Stimulated activated CD4-positive, alpha-beta T cell treated with anti-CD3 and anti-CD28 coated beads, Interleukin-2, amount 100 ng/mL, for 4 hours (primary cell): ENCODE measurements at places on chromosomes 2 and 18.

GRCh38 chr18:11268741-11269233 is 119.4 kb upstream of the PIEZO2 start:
- no peak for DNase-seq

DNA sequence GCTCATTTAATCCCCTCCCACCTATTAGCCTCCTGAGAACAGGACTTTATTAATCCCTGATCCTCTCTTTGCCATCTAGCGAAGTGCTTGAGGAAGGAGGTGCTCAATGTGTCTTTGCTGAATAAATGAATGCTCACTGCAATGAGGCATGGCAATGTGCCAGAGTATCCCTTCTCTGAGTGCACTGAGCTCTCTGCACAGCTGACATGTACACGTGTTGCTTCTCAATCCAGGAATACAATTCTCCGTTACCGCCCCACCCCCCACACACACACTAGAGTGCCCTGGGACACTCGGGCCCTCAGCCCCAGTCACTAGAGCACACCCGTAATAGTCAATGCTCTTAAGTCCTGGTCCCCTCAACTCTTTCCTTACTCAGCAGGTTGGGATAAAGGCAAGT is 41.4 kb downstream of the FAM178B start:
- no peak for DNase-seq

DNA sequence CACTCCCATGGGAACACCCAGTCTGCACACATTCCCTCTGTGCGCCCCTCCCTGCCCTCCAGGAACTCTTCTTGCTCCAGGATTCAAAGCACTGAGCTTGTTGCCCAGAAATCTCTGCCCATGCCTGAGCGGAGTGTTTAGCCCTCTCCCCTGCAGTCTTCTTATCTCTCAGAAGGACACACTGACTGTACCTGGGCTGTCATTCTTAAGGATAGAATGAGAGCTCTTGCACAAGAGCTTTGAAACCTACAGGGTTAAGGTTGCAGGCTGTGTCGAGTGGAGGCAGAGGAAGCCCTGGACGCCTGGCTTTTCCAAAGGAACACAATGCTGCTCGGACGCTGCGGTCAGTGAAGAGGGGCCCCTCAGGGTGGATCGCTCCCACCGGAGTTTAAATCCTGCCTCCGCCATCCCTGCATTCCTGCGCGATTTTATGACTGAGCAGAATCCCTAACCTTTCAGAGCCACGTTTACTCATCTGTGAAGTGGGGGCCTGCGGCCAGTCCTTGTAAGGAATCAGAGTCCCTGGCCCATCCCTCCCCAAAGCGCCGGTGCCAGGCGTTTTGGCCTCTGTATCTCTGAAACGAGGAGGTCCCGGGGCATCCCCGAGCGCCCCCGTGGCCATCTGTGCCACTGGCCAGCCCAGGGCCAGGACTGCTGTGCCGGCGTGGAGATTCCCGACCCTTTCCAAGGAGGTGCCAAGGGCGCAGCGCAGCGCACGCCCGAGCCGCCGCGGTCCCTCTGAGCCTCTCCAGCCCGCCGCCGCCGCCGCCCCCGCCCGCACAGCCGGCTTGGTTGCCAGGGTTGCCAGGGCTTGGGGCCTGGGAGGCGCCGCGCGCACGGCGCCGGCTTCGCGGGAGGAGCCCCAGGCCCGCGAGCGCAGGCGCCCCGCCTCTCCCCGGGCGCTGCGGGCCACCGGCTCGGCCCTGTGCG is 58.9 kb downstream of the FAM168B start:
- DNase-seq: peak; percentile 12

- DNase-seq: no peak
Observed at GRCh38 chr2:210964141-210964764, 407.9 kb downstream of the CPS1 start.

GRCh38 chr18:12305930-12306629 is 2.0 kb upstream of the TUBB6 start:
- no peak for DNase-seq

DNA sequence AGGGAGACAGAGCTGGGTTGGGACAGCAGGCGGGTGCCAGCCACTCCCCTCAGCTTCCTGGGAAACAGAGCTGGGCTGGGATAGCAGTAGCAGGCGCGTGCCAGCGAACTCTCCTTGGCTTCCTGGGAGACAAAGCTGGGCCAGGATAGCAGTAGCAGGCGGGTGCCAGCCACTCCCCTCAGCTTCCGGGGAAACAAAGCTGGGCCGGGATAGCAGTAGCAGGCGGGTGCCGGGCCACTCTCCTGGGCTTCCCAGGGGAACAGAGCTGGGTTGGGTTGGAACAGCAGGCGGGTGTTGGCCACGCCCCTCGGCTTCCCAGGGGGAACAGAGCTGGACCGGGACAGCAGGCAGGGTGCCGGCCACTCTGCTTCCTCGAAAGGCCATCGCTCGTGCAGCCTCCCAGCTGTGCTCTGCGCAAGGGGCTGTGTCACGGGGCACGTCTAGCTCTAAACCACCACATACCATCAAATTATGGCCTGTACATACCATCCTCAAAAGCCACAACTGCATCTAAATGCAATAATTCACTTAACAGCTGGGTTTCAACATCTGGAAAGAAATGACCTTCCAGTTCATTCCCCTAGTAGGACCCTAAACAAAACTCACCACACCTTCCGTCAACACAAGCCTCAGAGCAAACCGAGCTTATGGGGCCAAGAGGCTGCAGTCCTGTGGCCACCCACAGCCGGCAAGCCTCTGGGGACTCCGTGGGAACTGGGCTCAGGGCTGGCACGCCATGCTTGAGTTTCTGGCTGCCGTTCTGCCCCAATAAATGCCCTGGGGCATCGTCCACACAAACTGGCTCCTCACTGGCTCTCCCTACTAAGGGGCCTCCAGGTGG is 228.3 kb downstream of the TWIST2 start:
- no peak for DNase-seq

- no peak for DNase-seq
Observed at GRCh38 chr2:75494137-75494769, 66.5 kb downstream of the EVA1A start.

GRCh38 chr2:118013221-118013723 is 598 bp downstream of the CCDC93 start:
- no peak for DNase-seq

DNA sequence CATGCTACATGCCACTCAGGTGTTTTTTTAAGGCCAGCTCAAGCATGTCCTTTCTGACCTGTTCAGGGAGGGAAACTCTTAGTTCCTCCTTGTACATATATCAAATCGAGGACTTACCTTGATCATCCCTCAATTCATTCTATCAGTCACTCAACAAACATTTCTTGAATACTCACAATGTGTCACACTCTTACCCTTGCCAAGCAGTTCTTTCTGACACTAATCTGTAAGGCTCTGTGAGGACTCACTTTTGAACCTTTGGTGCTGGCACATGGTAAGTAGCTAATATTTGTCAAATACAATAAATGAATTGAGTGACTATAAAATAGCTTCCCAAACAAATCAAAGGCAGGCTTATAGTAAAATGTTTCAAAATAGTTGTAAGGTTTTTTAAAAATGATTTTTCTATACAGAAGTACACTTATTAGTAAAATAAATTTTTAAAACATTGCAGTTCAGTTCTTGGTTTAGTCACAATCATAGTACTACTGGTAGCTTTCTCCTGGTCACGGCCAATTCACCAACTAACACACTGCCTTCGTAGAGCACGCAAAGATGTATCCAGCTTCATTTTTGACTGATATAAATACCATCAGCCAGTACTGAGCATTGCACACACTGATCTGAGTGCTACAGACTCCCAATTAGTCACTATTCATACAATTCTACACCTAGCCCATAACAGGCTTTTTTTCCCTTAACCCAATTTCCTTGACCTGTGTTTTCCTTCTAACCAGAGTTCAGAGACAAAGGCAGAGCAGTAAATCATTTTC is 50.9 kb downstream of the ZEB2 start:
- DNase-seq: no peak

- DNase-seq: no peak
Observed at GRCh38 chr2:66694087-66694860, 259.3 kb downstream of the MEIS1 start.

GRCh38 chr2:795531-796041 is 118.4 kb upstream of the TMEM18 start:
- DNase-seq: no peak

DNA sequence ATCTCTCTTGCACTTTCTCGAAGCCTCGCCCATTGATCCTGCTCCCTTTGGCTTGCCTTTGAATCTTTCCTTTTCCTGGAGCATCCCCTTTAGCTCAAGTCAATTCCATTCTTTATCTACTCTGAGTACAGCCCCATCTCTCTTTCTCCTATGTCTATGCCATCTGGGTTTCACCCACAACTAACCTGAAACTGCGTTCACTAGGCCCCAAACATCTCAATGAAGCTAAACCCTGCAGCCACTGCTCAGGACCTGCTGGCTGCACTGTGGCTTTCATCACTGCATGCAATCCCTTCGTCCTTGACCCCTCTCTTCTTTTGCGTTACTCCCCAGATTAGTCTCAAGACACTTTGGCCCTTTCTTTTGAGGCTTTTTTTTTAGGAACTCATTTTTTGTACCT is 81.6 kb upstream of the CYRIA start:
- DNase-seq: no peak

DNA sequence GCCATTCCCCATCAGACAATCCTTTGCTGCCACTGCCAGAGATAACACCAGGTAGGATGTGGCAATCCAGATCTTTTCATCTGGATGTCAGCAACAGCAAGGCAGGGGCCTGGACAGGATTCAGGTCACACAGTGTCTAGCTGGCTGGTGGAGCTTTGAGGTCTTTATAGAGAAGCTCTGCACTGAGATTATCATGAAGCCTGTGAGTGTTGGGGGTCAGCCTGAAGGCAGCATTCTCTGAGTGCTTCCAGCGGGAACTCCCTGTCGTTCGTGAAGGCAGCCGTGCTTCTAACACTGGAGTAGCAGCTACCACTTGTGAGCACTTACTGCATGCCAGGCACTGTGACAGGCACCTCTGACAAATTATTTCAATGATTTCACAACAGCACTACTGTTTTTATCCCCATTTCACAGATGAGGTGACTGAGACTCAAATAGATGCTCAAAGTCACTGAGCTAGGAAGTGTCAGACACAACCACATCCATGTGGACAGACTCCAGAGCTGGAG is 85.7 kb downstream of the SEMA4F start:
- no peak for DNase-seq

- DNase-seq: no peak
Observed at GRCh38 chr2:241729868-241730267, 4.6 kb upstream of the D2HGDH start.

DNA sequence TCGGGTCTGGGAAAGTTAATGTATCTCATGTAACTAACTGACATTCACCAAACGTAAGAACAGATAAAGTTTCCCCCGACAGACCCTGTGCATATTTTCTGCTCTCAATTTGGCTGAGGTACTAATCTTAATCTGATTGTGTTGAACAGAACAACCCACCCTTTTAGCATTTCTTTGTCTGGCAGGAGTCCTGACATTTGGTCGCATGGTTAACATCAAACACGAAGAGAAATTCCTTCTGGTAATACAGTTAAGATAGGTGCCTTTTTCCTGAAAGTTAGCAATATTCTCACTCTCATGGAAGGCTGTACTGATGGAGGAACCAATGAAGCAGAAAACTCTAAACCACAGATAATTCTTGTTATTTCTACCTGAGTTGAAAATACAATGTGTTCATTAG is 520.8 kb downstream of the PARD3B start:
- DNase-seq: no peak

GRCh38 chr18:36130039-36130831 is 536 bp downstream of the ELP2 start:
- no peak for DNase-seq

- DNase-seq: no peak
Observed at GRCh38 chr18:10463741-10464140, 9.3 kb downstream of the APCDD1 start.

GRCh38 chr2:190837420-190837819 is 43.2 kb upstream of the GLS start:
- no peak for DNase-seq

DNA sequence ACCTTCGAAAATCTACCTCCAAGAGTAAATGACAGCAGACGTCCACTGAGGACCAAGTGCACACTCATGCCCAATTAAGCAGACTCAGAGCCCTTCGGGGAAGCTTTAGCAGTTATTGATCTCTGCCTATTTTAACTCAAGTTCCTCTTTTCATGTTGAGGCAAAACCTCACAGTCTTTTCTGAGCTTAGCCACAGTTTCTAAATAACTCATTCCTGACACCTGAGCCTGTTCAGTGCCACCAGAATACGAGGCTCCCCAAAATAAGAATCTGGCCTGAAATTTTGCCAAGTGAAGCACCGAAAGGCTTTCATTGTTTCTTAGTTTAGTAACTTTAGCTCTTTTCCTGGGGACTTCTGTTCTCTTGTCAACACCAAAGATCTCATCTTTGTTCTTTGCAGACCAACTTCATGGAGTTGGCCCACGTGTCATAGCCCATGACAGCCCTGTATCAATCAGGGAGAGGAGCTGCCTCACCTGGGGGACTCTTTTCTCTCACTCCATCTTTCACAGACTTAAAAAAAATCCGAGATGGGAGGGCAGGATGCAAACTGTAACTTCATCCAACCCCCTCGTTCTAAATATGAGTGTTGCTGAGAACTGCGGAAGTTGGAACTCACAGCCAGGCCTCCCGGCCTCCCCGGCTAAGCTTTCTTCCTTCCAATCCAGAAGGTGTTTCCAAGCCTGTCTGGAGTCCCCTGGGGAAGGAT is 22.2 kb downstream of the INPP5D start:
- DNase-seq: no peak

- DNase-seq: no peak
Observed at GRCh38 chr2:86195808-86196387, 636 bp upstream of the IMMT start.

DNA sequence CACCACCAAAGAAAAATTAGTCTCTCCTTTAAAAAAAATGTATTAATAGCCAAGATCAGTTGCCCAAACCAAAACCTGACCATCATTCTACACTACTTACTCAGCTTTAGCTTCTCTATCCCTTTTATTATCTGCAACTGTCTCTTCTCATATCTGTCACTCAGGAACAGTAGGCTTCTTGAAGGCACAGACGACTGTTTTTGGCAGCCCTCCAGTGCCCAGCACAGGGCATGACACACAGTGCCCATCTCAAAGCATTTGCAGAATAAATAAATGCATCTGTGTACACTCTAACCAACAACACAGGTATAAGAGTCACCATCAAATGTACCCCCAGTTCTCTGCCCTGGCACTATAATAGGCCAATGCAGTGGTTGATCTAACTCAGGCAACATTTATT is 117.2 kb downstream of the UXS1 start:
- DNase-seq: no peak

DNA sequence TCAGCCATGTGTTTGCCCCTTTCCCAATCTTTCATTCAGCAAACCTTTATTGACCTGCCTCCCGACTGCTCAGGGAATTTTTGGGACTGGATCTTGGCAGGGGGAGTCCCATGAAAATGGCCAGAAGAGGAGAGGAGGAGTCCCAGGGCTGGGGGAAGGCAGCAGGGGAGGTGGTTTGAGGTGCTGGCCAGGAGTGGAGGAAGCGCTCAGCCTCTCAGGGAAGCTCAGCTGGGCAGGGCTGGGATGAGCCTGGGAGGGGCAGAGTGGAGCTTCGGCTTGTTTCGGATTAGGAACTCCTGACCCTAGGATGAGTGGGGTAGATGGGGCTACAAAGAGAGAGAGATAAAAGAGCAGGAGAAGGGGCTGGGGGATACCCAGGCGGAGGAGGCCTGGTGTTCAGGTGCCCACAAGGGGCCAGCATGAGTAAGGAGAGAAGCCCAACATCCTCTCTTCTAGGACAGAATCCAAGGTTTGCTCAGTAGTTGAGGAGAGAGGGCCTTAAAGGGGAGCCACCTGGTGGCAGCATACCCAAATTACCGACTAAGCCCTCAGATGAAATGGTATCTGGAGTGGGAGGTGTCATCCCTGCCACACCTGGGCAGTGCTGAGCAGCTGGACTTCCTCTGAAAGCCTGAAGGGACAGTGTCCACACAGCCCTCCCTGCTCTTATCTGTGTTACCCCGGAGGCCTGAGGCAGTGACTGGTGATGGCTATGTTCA is 91.1 kb downstream of the INHBB start:
- DNase-seq: no peak

GRCh38 chr2:96949701-96950350 is 36.6 kb downstream of the FAM178B start:
- DNase-seq: no peak
